NCI-H524 treated with DMSO at 0.1 percent for 48 hours (cell line): ENCODE measurements at places on chromosomes 11 and 22.

DNA sequence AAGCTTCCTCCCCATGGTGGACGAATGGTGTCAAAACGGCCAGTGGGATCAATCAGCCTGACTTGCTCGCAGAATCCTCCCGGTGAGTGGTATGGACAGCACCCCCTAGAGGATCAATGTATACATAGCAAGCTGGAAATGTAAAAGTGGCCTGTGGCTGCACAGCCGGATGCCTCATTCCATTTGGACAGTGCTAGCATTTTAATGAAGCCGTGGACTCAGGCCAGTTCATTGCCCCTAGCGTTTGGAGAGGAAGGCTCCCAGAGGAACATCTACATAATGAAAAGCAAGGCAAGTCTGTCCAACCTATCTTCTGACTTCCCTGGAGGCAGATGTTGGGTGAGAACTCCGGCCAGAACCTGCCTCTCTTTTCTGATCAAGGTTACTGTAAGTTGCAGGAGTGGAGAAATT lies 942.3 kb downstream of the NTM start:
- DNase-seq = no peak

GRCh38 chr11:34354782-34355181 lies 3.0 kb downstream of the ABTB2 start:
- no peak for DNase-seq

DNA sequence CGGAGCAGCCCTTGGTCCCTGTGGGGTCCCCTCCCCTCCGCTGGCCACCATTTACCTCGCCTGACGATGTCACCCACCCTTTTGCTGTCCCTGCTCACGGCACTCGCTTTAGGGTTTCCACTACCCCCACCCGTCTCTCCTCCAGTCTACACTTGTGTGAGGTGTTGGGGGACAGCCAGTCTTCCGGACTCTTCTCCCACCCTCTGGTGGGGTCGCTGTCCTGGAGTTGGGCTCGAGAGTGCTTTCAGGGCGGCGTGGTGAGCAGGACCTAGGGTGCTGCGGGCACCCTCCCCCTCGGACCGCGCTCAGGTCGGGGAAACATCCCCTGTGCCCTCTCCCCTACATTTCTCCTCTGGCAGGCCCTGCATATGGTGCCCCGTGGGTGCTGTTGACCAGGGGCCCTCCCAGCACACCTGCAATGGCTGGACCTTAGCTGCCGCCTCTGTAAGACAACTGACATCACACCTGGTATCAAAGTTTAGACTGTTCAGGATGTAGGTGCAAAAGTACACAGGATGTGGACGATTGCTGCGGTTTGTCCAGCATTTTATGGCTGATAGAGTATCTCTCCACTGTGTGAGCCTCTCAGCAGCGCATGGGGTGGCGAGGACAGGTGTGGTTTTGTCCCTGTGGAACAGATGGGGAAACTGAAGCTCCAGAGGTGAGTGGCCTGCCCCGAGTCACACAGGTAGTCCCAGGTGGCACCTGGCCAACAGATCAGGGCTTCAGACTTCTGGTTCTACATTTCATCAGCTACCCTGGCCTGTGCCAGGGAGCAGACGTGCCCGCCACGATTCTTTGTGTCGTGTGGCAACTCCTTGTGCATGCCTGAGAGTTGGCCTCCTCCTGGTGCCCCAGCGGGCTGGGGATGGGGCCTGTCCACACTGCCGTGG lies 1.2 kb downstream of the GRK2 start:
- DNase-seq = no peak

DNA sequence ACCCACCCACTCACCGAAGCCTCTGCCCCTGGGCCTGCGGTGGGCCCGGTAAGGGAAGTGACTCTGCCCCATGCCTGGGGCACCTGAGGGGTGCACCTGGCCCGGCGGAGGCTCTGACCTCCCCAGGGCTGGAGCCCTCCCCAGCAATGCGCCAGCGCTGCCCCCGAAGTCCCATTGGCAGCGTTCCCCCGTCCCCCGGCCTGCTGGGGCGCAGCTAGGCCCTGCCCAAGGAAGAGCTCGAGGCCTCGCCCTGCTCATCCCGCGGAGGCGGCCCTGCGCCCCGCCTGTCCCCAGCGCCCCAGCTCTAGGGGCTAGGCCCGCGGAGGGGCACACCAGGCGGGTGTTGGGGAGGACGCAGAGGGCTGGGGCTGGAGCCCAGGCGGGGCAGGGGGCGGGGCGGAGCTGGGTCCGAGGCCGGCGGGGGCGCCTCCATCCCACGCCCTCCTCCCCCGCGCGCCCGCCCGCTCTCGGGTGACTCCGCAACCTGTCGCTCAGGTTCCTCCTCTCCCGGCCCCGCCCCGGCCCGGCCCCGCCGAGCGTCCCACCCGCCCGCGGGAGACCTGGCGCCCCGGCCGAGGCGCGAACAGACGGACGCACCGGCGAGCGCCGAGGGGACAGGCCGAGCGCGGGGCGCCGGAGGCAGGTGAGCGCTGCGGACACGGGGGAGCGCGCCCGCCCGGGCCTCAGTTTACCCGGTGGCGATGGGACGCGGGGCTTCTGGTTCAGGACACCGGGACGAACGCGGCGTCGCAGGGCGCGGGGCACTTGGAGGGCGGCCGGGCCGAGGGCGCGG lies at the start of gene EPS8L2:
EPS8L2 (plus strand) TSS at position 586 of the 793 bp plus-strand sequence. CDS start 3,177 bp downstream, outside the sequence.
- DNase-seq = no peak

- DNase-seq = no peak
These were observed 14.0 kb upstream of the CHKA start for GRCh38 chr11:68135161-68135560.

- no peak for DNase-seq
These were observed 102.4 kb upstream of the SERPIND1 start for GRCh38 chr22:20671409-20672081.

DNA sequence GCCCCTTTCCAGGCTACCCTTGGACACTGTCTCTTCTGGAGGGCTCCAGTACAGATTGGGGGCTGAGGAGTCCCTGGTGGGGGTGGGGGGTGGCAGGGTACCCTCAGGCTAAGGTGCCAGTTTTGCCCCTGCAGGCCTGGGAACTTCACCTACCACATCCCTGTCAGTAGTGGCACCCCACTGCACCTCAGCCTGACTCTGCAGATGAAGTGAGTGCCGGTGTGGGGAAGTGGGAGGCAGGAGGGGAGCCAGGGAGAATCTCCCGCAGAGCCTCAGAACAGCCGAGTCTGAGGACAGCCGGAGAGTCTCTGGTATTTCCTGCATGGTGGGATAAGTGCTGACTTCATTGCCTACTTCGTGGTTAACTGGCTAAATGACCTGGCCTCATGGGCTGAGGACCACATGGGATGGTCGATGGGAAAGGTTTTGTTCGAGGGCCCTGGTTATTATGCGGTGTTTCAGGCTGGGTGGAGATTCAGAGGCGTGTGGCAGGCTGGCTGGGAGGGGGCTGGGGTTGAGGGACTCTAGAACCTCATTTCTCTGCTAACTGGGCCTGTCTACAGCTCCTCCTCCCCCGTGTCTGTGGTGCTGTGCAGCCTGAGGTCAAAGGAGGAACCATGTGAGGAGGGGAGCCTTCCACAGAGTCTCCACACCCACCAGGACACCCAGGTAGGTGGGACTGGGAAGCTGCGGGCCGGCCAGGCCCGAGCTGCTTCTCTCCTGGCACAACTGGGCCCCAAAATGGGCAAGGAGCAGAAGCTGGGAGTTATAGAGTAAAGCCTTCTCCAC lies 8.5 kb downstream of the TMEM258 start:
- no peak for DNase-seq

- DNase-seq = no peak
These were observed 35.0 kb downstream of the CWC15 start for GRCh38 chr11:94938095-94939055.

- DNase-seq = no peak
These were observed 92.8 kb upstream of the DRD2 start for GRCh38 chr11:113567867-113568544.

GRCh38 chr11:80958987-80959386 lies 1518.2 kb upstream of the TENM4 start:
- DNase-seq = no peak

GRCh38 chr11:17259519-17259918 lies 17.0 kb upstream of the NUCB2 start:
- no peak for DNase-seq
